ENCODE measurements at places on chromosomes 1 and 21.
A peak's percentile ranks its signal among the peaks of the same experiment; 100 is the strongest.

DNA sequence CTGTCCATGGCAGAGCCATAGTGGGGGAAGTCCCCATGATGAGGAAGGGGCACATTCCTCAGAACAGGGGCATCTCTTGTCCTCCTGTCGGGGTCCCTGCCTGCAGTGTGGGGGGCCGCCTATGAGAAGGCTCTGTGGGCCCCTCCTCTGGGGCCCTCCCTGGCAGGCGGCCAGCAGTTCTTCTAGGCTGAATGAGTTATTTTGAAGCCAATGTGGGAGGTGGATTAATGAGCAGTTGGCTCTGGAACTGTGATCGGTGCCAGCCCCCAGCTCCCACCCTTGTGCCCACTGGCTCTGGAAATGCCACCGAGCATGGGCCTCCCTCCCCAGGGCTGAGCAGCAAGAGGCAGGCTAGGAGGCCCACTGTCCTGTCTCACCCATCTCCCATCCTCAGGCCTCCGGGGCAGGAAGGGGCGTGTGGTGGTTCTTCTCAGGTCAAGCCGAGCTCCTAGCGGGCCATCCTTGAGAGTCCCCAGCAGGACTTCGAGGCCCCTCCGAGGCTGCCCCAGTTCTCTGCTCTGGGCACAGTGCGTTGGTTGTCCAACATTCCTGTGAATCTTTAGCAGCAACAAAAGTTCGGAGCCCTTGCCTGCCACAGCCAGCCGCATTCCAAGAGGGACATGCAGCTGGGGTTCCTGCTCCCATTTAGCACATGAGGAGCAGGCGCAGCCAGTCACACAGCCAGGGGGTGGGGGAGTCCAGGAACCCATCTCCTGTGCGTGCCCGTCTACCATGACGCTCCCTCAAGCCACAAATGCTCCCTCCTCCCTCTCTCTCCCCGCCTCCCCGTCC lies 57.2 kb downstream of the EDN2 start:
- no peak for DNase-seq

DNA sequence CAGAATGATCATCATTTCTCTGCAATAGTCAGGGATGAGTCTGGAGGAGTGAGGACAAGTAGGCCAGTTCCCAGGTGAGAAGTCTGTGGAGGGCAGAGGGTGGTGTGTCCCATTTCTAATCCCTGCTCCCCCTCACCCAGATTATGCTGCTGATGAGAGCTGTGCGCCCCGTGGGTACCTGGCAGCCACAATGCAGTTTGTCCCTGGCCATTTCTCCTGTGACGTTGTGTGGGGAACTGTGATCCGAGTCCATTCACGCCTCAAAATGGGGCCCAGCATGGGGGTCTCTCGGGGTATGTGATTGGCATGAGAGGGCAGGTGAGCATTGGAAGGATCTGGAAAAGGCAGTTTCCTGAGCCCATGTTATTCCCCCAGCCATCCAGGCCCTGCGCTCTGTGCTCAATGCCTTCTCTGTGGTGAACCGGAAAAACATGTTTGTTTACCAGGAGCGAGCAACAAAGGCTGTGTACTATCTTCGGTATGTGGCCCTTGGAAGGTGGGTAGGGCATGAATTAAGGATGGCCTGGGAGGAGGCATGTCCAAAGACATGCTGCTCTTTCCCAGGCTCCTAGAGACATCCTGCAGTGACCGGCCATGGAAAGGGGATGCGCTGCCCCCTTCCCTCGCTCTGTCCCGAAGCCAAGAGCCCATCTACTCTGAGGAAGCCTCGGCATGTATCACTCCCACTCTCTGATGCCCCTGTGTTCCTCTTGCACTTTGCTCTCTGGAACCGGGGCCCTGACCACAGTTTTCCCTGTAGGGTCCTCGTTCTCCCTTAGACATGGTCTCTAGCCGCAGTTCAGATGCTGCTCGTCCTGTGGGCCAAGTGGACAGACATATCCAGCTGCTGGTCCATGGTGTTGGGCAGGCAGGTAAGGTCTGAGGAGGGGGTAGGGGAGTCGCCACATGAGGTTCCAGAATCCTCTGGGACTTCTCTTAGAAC lies 16.4 kb downstream of the HYI start:
- no peak for DNase-seq

GRCh38 chr1:204413170-204413535 lies 1.5 kb upstream of the PPP1R15B start:
- DNase-seq = no peak

GRCh38 chr1:8338526-8339202 lies 20.8 kb downstream of the SLC45A1 start:
- DNase-seq = no peak

- DNase-seq = no peak
These were observed 26.2 kb upstream of the TARBP1 start for GRCh38 chr1:234504969-234505768.

GRCh38 chr21:41207401-41208375 lies 39.7 kb downstream of the BACE2 start:
- DNase-seq = no peak

DNA sequence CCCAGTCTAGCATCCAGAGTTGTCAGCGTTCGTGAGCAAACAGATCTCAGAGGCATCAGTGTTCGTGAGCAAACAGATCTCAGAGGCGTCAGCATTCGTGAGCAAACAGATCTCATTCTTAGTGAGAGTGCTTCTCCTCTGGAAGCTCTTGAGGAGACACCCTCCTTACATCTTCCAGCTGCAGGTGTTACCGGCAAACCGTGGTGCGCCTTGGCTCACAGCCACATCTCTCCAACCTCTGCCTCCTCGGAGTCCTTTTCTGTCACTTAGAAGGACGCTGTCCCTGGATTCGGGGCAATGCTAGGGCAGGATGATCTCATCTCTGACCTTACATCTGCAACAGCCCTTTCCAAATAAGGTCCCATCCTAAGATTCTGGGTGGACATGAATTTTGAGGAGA lies 14.6 kb upstream of the UMODL1 start:
- DNase-seq = no peak

DNA sequence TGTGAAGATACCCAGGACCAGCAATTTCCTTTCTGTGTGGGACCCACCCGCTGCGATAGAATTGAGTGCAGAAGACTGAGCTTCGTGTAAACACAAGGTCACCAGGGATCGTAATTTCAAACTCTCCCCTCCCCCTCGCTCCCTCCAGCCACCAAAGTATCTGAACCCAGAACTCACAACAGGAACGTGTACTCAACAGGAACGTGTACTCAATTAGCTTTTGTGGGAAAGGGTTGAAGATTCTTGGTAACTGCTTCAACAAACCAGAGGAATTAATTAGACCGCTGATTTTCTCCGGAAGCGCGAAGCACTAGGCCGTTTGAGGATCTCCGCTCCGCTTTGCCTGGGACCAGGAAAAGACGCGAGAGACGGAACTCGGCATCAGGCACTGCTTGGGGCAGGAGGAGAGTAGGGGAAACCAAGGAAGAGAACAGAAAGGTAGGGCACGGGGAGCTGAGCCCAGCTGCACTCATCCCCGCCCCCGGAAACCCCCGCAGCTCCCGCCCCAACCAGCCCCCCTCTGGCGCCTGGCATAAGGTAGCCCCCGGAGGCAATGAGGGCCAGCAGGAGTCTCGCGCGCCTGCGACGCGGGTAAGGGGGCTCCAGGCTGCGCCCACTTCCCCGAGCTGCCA lies 453 bp downstream of the DRAM2 start:
- DNase-seq = peak; percentile 35

GRCh38 chr21:46308431-46308830 lies 15.2 kb downstream of the C21orf58 start:
- no peak for DNase-seq

GRCh38 chr1:194117582-194117981 lies 931.2 kb upstream of the B3GALT2 start:
- DNase-seq = no peak

GRCh38 chr1:203932556-203932955 lies 71.2 kb downstream of the SNRPE start:
- DNase-seq = no peak

DNA sequence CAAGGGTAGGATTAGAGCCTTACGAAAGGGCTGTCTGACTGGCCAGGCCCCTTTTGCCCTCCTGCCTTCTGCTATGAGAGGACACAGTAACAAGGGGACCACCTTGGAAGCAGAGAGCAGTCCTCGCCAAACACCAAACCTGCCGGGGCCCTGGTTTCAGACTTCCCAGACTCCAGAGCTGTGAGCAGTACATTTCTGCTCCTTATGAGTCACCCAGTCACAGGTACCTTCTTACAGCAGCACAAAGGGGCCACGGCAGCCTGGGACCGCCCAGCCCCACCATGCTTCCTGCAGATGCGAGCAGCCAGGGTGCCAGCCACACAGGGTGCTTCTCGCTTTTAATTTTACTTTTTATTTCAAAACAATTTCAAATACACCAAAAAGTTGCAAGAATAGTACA lies 17.2 kb upstream of the POFUT2 start:
- DNase-seq = peak; percentile 14

GRCh38 chr1:205324781-205325180 lies 3.2 kb upstream of the NUAK2 start:
- no peak for DNase-seq

DNA sequence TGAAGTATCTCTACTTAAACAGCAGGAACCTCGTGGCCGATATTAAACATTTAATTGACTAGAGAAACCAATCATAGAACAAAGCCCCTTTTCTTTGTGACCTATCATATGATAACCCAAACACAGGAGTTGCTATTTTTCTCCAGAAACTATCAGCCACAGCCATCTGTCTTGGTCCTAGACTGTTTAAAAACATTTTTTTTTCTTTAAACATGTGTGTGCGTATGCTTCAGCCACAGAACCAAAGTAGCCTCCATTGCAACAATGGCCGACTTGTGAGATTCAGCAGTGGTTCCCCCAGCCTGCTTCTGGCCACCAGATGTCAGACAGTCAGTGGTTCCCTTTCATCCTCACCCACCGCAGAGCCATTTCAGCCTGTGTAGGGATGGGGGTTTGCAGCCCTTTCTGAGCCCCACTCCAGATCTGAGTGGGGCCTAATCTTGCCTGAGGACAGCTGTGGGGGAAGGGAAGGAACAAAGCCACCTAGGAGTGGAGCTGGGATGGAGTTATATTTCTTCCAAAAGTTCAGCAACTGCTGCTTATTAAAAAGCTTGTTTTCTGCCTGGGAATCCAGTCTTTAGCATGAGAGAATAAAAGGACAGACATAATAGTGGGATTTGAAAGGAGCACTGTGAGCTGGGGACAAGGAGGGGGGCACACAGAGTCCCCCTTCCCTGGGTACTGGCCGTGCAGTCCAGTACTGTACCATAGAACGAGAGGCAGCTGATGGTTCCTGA lies 11.7 kb upstream of the IGSF3 start:
- DNase-seq = no peak

DNA sequence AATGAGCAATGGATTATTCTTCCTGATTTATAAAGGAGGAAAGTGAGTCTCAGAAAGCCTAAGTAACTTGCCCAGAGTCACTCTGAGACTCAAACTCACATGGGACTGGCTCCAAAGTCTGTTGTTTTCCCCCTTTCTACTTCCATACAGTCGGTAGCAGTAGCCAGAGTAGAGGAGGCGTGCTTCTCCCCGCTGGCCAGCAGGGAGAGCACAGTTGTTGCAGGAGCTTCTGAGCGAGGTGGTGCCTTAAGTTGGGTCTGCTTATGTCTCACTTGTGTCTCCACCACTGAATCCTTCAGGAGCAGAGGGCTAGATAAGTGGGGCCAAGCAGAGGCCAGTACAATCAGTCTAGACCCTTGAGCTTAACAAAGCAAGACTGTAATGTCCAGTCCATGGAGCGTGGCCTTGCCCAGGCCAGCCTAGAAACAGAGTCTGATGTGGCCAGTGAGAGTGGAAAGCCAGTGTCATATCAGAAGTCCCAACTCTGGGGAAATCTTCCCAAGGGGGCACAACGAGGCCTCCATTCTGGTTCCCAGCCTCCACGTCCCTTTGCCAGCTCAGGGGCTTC lies 181.9 kb downstream of the ZSCAN20 start:
- DNase-seq = no peak

- DNase-seq = no peak
These were observed 127.3 kb upstream of the APP start for GRCh38 chr21:26297851-26298250.

DNA sequence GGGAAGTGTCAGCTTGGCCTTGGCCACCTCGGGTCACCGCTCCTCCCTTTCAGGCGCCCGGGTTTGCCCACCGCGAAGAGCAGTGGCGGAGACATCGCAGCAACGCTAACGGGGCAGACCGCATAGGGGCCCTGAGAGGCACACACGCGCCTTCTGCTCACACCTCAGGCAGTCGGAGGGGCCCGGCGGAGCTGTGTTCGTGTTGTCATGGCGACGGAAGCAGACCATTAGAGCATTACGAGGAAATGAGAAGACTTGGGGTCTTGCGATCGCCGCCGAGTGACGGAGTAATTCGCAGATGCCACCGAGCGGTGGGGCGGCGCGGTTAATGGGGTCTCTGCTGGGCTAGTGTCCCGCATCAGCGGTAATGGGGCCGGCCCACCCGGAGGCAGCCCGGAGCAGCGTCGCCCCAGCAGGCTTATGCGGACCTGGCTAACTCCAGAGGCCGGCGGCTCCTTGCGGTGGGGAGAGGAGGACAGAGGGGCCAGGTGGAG lies 144.1 kb downstream of the TNR start:
- DNase-seq = no peak

DNA sequence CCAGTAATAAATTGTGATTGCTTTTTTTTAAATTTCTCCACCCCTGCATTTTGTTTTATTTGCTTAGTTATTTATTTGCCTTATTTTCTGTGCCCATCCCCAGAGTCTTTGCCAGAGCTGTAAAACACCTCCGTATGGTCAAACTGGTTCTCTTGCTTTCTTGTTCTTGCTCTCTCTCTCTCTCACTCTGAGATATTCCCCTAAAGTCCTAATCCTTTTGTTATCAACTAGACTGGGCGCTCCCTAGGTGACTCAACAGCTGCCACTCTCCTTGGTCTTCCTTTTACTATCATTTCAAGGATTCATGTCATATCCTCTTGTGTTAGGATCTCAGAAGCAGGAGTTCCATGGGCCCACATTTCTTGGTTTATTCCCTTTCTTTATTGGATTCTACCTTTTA lies 160.0 kb downstream of the PRDM2 start:
- no peak for DNase-seq

All from activated naive CD4-positive, alpha-beta T cell (primary cell).